IPS-NIHi11 (cell line): ENCODE measurements at places on chromosomes 16 and 17.

DNA sequence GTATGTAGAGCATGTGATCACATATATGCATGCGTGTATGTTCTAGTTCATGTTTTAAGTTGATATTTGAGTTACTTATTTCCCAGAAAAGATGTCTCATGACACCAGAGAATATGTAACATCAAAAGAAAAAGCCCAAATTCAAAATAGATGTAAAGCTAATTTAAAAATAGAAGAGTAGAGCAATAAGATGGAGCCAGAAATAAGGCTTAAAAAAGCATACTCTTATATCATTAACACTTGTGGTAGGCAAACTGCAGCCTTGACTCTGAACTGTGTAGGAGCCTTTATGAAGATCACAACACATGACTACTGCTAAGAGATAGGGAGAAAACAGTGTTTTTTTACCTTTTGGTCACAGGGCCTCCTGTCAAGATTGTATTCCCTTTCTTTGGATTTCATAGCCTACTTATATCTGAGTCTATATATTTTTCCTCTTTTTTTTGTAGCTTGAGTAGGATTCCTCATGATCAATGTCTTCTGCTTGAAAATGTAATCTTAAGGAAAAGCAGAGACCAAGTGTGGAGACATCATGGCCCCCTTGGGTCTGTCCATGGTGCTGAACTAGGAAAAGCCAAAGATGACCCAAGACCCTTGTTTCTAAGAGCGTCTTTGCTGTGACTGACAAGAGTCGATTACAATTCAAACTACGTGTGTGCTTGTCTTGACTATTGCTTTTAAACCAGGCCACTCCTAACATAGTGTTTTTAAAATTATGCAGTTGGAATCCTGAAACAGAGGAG, 390.4 kb downstream of the SHISA9 start:
- peak; percentile 70 for DNase-seq

GRCh38 chr16:81902025-81902424, 109.2 kb downstream of the SDR42E1 start:
- no peak for DNase-seq

DNA sequence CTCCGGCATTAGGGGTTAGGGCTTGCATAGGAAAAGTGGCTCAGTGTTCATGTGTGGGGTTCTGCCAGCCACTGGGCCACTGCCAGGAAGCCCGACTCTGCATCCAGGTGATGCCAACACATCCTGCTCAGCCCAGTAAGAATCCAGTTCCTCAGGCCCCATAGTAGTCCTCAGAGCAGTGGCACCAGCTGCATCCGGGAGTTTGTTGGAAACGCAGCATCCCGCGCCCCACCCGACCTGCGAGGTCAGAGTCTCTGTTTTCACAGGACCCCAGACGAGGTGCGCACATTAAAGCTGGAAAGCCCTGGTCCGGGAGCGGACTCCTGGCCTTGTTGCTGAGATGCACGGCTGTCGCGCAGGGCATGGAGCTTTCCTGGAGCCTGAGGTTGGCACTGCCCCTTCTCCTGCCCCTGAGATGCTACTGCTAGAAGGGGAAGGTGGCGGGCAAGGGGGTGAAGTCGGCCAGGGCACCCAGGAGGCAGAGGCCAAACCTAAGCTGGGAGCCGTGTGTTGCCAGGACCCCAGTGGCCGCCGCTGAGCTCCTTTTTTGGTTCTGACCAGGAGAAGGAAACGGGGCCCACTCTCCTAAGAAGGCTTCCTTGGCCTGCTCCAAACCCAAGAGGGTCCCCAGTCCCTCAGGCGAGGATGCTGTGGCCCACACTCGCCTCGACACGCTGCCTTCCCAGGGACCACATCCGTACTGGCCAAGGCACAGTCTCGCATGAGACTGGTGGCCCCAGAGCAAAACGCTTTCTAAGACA, 44.4 kb downstream of the NOS2 start:
- no peak for DNase-seq

DNA sequence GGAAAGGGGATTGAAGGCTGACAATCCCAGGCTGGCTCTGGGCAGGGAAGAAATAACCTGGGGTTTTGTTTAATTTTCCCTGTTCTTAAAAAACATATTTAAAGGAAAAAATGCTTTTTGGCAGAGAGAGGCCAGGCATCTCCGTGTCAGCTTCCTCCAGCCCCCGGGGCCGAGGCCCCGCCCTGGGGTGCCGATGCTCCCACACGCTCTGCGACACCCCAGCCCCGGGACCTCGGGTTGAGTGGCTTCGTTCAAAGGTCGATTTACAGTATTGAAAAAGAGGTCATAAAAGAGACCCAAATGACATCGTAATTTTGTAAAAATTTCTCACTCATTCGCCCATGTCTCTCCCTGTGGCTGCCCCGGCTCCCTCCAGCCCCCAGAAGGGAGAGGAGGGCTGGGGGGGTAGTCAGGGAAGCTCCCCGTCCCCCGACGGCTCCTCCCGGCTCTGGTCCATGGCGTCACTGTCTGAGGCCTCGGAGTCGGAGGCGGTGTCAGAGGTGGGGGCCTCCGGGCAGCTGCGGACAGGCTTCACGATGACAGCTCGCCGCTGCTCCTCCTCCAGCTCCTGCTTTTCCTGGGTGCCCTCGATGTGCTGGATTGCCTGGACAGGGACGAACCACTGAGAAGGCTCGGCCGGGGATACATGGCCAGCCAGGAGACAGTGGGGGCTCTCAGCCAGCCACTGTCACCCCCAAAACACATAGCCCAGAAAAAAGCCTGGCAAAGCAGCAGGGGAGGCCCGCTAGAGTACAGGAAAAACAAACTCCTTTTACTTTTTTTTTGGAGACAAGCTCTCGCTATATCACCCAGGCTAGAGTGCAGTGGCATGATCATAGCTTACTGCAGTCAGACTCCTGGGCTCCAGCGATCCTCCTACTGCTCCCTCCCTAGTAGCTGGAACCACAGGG, 14.9 kb downstream of the TFAP4 start:
- no peak for DNase-seq

- DNase-seq, result peak; percentile 65
Observed at GRCh38 chr16:79298894-79299799, 301.4 kb downstream of the MAF start.

- DNase-seq, result peak; percentile 85
Observed at GRCh38 chr17:75652934-75653549, 13.9 kb downstream of the RECQL5 start.

DNA sequence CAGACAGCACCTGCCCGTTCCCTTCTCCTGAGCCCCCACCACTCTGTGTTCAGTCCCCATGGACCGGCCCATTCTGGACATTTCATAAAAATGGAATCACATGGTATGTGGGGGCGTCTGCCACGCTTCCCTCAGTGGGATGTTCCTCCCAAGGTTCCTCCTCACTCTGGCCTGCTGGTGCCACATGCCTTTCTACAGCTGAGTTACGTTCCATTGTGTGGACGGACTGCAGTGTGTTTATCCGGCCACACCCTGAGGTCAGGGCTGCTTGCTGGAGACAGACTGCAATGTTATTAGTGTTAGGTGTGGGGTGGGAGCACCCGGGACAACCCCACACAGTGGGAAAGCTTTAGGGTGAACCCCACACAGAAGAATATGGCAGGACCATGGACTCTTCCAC, 5.9 kb upstream of the AATK start:
- no peak for DNase-seq

- DNase-seq, result no peak
Observed at GRCh38 chr17:35841505-35841904, 27.2 kb downstream of the HEATR9 start.

DNA sequence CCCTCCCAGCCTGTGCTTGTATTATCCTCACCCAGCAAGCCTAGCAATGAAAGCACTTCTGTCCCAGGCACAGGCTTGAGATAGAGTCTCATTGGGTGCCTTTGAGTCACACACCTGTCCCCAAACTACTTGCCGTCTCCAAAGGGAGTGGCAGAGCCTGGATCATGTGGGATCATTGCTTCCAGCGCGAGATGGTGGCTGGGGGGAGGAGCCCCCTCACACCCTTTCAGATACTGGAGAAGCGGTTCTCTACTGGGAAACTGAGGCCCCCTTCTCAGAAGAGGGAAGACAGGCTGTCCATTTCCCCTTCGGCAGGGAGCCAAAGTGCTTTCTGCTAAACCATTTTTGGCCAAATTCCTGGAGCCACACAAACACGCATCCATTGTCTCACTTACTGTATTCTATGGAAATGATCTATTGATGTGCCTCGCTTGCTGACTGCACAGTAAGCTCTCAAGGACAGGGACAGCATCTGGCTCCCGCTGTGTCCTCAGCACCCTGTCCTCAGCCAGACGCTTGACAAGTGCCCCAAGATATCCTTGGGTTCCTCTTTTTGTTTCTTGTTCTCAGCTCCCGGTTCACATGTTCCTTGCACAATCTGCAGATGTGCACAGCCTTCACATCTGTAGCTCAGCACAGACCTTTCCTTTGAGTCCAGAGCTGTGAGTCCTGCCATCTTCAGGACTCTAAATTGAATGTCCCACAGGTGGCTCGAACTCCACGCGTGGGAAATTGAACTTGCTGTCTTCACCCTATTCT, 26.0 kb upstream of the DLX3 start:
- DNase-seq, result no peak

DNA sequence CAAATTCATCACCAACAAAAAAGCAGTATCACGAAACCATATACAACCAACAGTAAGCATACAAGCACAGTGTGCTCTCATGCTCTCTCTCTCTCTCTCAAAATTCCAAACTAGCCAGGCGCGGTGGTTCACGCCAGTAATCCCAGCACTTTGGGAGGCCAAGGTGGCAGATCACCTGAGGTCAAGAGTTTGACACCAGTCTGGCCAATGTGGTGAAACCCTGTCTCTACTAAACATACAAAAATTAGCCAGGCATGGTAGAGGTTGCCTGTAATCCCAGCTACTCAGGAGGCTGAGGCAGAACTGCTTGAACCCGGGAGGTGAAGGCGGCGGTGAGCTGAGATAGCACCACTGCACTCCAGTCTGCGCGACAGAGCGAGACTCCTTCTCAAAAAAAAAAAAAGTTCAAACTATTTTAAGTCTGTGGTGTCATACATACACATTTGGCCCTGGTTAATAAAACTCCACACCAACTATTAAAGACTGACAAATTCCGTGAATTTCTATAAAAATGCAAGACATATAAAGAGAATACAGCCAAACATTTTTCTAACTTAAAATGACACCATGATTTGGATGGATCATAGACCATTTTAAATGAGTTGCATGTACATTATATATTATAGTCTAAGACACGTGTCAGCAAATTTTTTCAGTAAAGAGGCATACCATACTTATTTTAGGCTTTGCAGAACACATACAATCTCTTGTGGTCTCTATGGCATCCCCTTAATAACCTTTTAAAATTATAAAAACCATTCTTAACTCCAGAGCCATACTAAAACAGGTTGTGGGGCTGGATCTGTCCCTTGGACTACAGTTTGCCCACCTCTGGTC, 30.9 kb downstream of the GLG1 start:
- no peak for DNase-seq

DNA sequence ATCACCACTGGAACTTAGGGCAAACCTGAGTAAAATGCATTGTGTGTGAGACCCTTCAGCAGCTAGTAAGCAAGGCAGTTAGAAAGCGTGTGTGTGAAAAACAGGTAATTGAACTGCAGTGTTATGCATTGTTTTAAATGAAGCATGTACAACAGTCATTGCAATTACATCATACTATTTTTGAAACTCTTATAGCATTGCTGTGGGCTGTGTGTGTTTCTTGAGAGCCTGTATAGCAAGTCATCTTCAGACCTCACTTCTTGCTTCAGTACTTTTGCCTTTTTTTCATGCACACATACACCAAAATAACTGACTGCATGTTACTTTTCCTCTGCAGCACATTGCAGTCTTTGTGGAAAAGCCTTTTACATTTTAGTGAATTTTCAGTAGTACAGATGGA, 19.2 kb downstream of the PTRH2 start:
- no peak for DNase-seq

- DNase-seq, result peak; percentile 65
Observed at GRCh38 chr17:64028874-64029464, 8.5 kb upstream of the ICAM2 start.

GRCh38 chr16:78034530-78034929, 12.2 kb downstream of the CLEC3A start:
- DNase-seq, result no peak

DNA sequence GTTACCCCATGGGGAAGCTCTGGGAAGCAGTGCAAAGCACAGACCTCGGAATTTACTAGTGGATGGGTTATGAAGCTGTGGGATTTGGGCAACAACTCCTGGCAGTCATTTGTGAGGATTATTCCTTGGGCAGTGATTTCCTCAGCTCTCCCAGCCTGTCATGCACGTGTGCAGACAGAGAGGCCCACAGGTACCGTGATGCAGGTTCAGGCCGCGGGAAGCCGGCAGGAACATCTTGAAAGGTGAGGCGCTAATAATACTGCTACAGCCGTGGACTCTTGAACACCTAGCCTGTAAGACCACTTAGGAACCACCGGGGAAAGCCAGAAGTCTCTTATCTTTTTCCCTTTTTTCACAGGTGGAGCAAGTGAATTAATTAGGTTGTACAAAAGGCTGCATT, 80.2 kb upstream of the CPHXL start:
- DNase-seq, result no peak

DNA sequence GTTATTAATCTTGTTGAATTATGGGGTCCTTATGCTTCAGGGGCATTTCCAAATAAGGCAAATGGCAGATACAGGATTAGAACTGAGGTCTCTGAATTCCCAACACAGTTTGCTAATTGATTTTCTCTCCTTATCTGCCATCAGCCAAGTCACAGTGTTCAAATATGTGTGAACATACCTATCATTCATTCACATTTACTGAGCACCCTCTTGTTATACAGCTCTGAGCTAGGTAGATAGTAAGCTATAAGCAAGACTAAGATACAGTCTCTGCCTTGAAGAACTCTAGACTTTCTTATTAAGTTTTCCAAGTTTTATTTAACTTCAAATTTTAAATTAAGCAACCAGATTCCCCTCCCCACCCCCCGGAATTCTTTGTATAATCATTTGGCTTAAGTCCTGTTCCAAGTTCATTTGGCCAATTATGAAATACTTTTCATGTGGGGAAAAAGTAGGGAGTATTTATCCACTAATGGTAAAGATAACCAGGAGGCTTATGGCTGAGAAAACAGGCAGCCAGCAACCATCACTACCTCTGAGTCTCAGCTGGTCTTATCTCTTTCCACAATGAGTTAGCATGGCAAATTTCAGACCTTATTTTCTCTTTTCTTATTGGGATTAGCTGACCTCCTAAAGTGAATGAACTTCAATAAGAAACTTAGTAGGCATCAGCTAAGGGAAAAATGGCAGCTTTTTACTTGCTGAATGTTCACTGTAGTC, 31.4 kb upstream of the CORO6 start:
- DNase-seq, result no peak

- DNase-seq, result no peak
Observed at GRCh38 chr17:56635641-56636040, 42.1 kb downstream of the NOG start.

GRCh38 chr17:80347948-80348351, 67.0 kb upstream of the ENDOV start:
- DNase-seq, result no peak

- no peak for DNase-seq
Observed at GRCh38 chr16:89589241-89589926, 13.8 kb downstream of the CPNE7 start.

DNA sequence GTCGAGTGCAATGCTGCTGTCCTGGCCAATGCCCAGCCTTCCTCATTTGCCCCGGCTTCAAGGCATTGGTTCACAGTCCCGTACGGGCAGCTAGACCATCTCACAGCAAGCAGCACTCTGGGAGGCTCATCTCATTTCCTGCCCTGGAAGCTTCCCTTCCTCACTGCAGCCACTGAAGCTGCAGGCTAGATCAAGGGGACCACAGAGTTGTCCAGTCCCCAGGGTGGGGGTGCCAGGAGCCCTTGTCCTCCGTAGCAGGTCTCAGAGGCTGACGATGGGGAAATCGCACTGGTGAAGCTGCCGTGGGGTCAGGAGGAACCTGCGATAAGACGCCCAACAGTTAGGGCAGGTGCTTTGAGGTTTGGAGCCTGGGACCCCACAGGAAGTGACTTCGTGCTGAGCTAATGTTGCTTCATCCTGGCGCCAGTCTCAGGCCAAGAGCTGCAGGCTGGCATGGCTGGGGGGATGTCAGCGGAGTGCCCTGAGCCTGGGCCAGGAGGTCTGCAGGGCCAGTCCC, at the start of gene SPNS3:
TSS of gene SPNS3 (plus strand) at position 426 of the 517 bp plus-strand sequence. CDS start at position 454, 28 bp downstream.
- DNase-seq, result no peak
